Hematopoietic multipotent progenitor cell treated with erythropoietin and hydrocortisone succinate and interleukin-3 and kit ligand, for 8 days (in vitro differentiated cells): ENCODE measurements at places on chromosomes 11 and 22.

- no peak for DNase-seq
Observed at GRCh38 chr11:1509626-1510255, 23.2 kb upstream of the MOB2 start.

GRCh38 chr22:33022231-33022630 is 36.0 kb downstream of the SYN3 start:
- no peak for DNase-seq

DNA sequence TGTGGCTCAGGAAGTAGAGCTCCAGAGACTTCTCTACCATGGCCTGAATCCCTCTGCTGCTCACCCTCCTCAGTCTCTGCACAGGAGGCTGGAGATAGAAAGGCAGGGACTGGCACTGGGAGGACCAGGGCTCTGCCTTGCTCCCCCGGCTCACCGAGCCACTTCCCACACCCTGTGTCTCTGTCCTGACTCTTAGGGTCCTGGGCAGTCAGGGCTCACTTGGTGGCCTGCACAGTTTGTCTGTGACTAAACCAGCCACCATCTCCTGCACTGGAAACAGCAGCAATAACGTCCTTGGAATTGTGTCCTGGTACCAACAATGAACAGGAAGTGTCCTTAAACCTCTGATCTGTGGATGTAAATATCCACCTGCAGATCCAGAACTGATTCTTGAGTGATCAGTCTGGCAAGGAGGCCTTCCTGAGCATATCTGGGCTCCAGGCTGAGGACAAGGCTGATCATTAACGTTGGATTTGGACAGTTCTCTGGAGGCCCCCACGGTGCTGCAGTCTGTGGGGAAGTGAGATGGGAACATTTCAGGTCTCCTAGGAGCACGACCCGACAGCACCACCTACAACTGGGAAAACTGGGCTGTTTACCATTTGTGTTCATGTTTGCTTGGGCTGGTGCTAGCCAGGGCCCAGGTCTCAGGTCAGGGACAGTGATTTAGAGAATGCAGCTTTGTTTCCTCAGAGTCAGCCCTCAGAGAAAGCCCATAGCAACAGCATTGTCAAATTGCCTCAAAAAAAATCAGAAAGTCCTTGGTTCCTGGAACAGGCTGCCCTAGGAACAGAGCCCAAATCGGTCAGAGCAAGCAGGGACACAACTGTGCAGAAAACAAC is 82.5 kb downstream of the ZNF280B start:
- no peak for DNase-seq

DNA sequence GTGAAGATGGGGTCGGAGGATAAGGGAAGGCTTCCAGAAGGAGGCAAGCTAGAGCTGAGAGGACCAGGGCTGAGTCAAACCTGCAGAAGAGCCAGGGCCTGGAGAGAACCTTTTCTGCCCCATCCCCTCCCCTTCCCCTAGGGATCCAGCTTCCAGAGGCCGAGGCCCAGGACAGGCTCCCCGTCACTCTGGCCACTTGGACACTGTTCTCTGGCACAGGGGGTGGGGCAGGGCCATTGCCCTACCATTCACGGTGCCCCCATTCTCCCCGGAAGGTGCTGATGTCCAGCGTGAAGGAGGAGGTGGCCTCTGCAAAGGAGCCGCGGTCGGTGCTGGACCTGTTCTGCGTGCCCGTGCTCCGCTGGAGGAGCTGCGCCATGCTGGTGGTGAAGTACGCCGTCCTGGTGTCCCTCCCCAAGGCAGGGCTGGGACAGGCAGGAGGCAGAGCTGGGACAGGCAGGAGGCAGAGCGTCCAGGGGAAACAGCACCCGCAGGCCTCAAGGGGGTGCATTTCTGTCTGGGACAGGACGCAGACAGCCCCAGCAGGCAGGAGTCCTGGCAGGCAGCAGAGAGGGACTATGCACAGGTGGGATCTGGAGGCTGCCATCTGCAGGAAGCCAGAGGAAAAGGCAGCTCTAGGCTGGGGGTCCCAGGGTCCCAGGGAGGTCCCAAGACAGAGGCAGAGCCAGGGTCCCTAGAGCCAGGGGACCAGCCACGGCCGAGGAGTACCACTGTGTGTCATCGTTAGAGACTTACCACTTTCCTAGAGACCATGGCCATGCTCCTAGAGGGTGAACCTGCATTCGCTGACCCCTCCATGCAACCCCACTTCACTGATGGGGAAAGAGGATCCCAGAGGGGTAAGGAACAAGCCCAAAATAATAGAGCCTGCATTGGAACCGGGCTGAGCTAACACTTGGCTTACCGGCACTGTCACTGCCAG is 25.8 kb upstream of the SLC22A12 start:
- DNase-seq: no peak

GRCh38 chr22:25643232-25644000 is 78.9 kb downstream of the GRK3 start:
- DNase-seq: no peak

DNA sequence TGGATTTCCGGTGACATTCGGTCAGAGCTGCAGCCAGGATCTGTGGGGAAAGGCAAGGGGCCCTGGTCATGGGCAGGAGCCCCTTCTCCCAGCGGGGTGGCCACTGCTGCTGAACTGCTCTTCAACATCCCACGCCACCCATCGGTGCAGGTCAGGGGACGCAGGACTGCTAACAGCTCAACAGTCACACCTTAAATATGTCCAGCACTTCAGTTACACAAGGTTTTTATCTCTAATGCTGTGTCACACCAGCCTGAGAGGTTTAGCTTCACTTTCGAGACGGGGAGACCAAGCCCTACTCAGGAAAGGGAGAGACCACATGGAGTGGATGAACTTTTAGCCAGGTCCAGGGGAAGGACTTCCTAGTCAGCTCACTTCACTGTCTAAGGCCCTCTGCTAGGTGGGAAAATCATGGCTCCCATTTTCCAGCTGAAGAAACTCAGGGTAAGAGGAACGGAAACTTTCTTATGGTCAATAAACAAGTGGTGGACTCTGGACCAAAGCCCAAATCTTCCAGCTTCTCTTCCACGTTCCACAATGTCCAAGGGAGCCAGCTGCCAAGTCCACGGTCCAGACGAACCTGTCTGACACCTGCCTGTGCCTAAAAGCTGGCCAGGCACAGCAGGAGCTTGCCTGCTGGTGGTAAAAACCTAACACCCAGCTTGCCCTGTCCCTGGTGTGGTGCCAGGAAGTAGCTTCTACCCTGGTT is 21.0 kb upstream of the CHADL start:
- DNase-seq: no peak

DNA sequence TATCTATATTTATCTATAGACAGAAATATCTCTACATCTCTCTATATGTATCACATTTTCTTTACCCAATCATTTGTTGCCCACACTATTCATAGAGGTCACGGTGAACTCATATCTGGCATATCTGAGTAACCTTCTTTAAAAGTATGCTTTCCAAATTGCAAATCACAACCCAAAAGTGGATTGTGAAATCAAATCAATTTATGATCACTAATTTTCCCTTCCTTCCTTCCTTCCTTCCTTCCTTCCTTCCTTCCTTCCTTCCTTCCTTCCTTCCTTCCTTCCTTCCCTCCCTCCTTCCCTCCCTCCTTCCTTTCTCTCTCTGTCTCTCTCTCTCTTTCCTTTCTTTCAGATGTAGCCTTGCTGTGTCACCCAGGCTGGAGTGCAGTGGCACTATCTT is 448.0 kb upstream of the CCDC90B start:
- no peak for DNase-seq

- DNase-seq: no peak
Observed at GRCh38 chr11:72561856-72562255, 112.4 kb downstream of the PDE2A start.

DNA sequence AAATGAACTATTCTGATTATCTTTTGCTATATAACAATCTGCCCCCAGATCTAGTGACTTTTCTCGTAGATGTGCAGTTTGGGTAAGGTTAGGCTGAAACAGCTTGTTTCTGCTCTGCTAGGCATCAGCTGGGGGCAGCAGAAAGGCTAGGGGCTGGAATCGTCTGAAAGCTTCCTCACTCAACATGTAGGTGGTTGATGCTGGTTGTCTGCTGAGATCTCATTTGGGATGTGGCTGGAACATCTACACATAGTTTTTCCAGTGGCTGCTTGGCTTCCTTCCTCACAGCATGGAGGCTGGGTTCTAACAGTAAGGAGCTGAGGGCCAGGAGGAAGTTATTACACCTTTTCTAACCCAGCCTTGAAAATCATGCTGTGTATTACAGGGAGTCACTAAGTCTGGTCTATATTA is 30.2 kb downstream of the USP47 start:
- DNase-seq: no peak

GRCh38 chr22:43273902-43274484 is 69.2 kb downstream of the SCUBE1 start:
- DNase-seq: peak; percentile 64

- no peak for DNase-seq
Observed at GRCh38 chr11:27716835-27717234, 16.6 kb upstream of the BDNF start.

- peak; percentile 45 for DNase-seq
Observed at GRCh38 chr22:30649430-30650007, 13.9 kb downstream of the SLC35E4 start.

GRCh38 chr11:64877390-64878222 is 815 bp downstream of the EHD1 start:
- DNase-seq: no peak

GRCh38 chr22:29821291-29822016 is 16.6 kb downstream of the ASCC2 start:
- peak; percentile 99 for DNase-seq

GRCh38 chr11:17612221-17613188 is 65.4 kb downstream of the OTOG start:
- DNase-seq: no peak

DNA sequence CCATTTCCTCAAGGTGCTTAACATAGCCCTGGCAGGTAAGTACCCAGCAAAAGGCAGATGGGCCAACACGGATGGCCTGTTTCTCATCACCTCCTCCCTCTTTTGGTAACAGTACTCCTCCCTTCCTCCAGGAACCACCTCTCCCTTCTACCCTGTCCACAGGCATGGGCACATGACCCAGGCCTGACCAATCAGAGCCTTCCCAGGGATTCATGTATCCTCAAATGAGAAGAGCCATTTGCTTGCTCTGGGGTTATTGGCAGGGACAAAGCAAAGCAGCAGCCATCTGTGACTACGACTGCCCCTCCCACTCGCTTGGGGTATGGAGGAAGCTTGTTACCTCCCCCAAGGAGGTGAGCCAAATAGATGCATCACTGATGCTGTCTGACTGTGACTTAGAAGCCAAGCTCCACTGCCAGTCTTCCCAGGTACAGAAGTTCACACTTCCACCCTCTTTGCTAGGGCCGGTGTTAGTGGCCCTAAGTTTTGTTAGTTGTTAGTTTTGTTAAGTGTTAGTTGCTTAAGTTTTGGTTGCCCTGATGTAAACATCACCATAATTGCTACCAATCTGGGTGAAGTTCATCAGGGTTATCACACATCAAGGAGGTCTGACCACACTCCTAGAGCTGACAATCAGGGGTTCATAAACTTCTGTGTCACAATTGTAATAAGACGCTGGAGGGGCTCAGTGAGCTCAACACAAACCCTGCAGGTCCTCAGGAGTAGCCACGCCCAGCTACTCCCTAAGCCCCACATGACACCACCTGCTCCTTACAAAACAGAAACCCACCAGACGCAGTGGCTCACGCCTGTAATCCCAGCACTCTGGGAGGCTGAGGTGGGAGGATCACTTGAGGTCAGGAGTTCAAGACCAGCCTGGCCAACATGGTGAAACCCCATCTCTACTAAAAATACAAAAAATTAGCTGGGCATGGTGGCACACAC is 57.3 kb downstream of the ARFGAP3 start:
- peak; percentile 43 for DNase-seq
